Nephron progenitor cell (in vitro differentiated cells): ENCODE measurements at places on chromosomes 3 and 15.

GRCh38 chr3:190695225-190695624 is 167.3 kb downstream of the GMNC start:
- DNase-seq = no peak

DNA sequence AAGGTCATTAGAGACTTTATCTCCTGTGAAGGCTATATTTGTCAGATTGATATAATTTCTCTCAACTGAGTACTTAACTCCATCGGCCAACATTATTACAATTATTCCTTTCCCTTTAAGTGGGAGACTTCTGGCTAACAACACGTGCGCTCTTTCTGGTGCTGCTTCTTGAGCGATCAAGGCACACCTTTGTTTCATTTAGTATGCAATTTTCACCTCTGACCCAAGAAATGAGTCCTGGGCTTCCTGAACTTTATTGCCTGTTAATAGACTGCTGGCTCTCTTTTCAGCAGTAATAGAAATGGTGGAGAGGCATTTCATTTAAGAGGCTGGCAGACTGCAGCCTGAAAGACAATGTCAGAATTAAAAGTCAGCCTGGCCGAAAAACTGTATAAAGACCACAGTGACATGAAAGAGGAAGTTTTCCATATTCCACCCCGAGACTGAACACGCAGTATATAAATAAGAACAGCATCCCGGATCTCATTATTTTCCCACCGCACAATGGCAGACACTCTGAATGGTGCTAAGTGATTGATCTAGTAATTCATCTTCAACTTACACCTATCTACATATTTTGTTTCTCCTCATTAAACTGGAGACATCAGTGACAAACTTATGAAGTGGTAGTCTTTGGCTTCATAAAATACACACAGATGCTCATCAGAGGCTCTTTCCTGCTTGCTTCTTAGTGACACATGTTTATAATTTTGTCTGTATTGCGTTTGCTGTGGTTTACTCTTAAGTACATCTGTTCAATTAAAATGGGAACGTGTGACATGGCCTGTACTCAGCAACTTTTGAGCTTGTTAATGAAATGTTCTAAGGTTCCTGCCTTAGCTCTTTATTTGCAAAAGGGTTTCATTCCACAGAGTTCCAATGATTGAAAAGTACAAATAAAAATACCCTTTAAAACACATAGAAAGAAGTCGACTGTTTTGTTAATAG is 299.9 kb downstream of the MECOM start:
- DNase-seq = no peak

- no peak for DNase-seq
Measured at GRCh38 chr3:150352931-150353330, 55.2 kb upstream of the TSC22D2 start.

DNA sequence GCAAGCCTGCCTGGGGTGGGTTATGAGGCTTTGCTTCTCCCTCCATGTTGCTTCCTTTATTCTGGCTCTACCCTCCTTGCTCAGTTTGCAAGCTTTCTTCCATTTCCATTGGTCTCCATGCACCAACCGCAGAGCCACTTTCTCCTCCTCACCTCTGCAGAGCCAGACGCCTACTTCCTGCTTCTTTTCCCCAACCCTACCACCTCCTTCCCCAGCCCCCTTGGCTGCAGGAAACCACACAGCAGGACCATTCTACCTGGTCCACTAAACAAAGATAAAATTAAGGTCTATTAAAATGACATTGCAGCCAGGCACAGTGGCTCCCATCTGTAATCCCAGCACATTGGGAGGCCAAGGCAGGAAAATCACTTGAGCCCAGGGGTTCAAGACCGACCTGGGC is 10.0 kb upstream of the CAV3 start:
- DNase-seq = no peak
